ENCODE measurements at places on chromosomes 4 and X. TPM values are rescaled to one million over a fixed set of nuclear protein-coding genes. Genes with fewer than 3 reads are reported as not detected.

The FRMPD4 gene
- 0.08 TPM for total RNA-seq

The HMGB3 gene
- 133 TPM for total RNA-seq

The FRG2 gene
- 0.09 TPM for total RNA-seq

The ANXA3 gene
- 54.9 TPM for total RNA-seq

The MAGEC1 gene
- 0.02 TPM for total RNA-seq

The QDPR gene
- total RNA-seq: 48.5 TPM
